Eye (tissue), 1 donor: ENCODE measurements at places on chromosomes 1 and 21.

DNA sequence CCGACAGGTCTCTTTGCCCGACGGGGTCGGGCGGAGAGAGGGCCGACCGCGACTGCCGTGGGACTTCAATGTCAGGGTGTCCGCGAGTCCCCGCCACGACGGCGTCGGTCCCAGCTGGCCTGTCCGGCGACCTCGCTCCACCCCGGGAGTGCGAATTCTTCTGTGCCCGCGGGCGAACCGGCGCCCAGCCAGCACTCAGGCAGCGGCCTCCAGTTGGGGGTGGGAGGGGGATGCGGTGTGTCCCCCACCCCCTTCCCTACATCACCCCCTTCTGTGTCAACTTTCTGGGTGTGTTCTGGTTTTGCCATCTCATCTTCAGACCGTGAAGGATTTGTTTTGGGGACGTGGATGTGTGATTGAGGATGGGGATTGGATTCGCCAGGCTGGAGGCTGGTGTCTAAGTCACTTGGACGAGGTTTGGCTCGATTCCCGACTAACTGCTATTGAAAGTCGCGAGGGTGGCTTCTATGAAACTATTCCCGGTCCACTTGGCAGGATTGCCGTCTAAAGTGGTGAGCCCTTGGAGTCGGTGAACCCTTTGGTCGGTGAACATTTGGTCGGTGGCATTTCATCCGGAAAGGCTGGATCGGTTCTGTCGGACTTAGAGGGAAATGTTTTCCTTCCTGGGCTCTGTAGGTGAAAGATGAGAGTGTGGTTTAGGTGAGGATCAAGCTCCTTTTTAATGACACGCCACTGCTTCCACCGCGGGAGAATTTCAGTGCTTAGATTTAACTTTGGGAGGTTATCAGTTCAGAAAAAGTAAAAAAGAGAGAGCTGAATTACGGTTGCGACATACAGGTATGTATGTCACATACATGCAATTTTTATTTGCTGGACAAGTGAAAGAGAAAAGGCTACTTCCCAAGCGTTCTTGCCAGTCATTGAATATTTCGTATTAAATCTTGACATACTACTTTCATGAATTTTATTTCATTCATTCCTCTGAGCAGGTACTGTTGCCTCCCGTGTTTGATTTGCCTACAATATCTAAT is 771 bp downstream of the ABCD3 start:
- DNase-seq = peak; percentile 80

GRCh38 chr1:85290826-85291225 is 14.4 kb upstream of the BCL10 start:
- no peak for DNase-seq

GRCh38 chr1:42176902-42177519 is 12.5 kb upstream of the GUCA2A start:
- peak; percentile 62 for DNase-seq

GRCh38 chr1:208231881-208232661 is 12.1 kb downstream of the PLXNA2 start:
- peak; percentile 56 for DNase-seq

- no peak for DNase-seq
These were observed 6.3 kb upstream of the CTTNBP2NL start for GRCh38 chr1:112389689-112390088.

- DNase-seq = peak; percentile 65
These were observed 26.8 kb downstream of the SLC1A7 start for GRCh38 chr1:53115403-53116306.

GRCh38 chr1:2425892-2426291 is 13.5 kb upstream of the PEX10 start:
- no peak for DNase-seq

GRCh38 chr1:114695430-114696058 is at the start of gene AMPD1:
Gene AMPD1 (minus strand): TSS chr1:114695546. CDS start chr1:114695471, 75 bp downstream.
- DNase-seq = no peak

GRCh38 chr1:63843884-63844283 is 70.1 kb downstream of the ROR1 start:
- DNase-seq = no peak
